ENCODE measurements at places on chromosomes 1 and 21.

DNA sequence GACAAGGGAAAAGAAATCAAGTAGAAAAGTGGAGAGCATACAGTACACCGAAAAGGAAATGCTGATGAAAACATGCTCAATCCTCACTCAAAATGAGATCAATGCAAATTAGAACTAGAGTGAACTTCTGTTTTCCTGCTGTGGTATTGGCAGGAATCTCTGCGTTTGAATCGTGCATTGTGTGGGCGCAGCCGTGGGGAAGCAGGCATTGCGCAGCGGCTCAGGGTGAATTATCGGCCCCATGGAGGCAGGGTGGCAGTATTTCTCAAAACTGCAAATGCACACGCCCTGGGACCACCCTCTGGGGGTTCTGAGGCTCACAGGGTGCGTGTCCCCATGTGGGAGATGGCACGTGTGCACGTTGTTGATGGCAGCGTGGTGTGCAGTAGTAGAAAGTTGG is 140.6 kb downstream of the PEX14 start:
- H3K4me1 ChIP-seq, result no peaks in the 10 kb centered on the region
- H3K4me3 ChIP-seq, result no peak overlapping the region
- DNase-seq, result no peak
- no peaks in the 10 kb centered on the region for H3K36me3 ChIP-seq

DNA sequence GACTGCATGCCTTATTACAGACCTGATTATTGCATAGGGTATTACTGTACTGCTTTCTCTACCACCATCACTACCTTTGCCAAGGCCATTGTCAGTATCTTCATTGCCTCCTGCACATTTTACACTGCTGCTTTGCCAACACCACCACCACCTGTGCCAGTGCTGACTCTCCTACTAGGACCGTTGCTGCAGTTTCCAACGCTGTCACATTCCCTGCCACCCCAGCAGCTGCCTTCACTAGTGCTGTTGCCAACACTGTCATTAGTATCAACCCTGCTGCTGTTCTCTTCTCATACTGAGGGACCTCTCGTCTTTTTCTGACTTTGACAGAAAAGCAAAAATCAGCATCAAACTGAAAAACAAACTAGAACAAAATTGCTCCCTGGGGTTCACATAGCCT is 394.9 kb upstream of the B3GALT2 start:
- no peaks in the 10 kb centered on the region for H3K27me3 ChIP-seq
- H3K36me3 ChIP-seq, result no peaks in the 10 kb centered on the region
- H3K4me1 ChIP-seq, result no peaks in the 10 kb centered on the region
- H3K27ac ChIP-seq, result no peak overlapping the region
- DNase-seq, result no peak

DNA sequence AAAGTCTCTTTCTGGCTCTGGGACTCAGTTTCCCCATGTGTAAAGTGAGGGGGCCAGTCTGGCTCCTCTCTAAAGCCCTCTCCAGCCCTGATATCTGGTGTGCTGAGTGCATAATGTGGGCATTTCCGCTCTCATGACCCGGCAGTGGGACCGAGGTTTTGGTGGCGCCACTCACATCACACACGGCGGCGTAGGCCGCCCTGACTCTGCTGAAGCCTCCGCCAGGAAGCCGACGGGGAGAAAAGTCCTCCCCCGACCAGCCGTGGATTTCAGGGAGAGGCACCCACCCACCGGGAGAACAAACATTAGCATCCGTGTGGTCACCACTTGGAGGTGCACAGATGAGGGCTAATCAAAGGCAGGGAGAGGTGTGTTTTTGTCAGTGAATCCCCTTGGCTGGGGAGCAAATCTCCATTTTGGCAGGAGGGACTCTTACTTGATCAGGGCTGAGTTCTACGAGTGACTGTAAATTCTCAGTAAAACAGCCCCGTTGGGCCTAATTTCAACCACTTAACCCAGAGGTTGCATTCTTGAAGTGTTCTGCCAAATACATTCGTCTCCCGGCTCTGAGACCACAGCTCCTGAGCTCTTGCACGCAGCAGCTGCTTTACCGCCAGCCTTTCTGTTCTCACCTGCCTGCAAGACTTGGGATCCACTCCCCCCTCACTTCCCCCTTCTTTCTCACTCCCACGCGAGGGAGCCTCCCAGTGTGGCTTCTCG is 118.2 kb downstream of the FOXD2 start:
- no peaks in the 10 kb centered on the region for H3K27me3 ChIP-seq
- H3K36me3 ChIP-seq, result no peaks in the 10 kb centered on the region
- DNase-seq, result no peak
- H3K4me1 ChIP-seq, result peaks cover 23% of the 10 kb centered on the region
- H3K4me3 ChIP-seq, result no peak overlapping the region
- no peak overlapping the region for H3K27ac ChIP-seq

- H3K4me1 ChIP-seq, result no peaks in the 10 kb centered on the region
- no peaks in the 10 kb centered on the region for H3K36me3 ChIP-seq
- DNase-seq, result no peak
- H3K27me3 ChIP-seq, result no peaks in the 10 kb centered on the region
Measured at GRCh38 chr1:213391445-213391844, 340.4 kb downstream of the RPS6KC1 start.

DNA sequence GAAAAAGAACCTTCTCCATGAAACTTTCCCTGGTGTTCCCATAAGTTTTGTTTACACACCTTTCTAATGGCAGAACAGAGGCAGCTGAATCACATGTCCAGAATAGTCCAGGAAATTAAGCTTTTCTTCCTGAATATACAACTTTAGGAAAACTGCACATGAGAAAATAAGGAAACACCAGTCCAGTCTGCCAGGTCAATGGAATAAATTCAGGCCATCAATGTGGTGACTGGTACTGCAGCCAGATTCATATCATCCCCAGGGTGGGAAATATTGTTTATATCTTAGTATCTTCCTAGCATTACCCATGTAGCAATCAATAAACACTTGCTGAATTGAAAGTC is 6.7 kb upstream of the FBXO28 start:
- no peak overlapping the region for H3K27ac ChIP-seq
- H3K36me3 ChIP-seq, result no peaks in the 10 kb centered on the region
- H3K27me3 ChIP-seq, result no peaks in the 10 kb centered on the region
- no peak for DNase-seq

GRCh38 chr1:205025239-205025638 is 17.8 kb upstream of the CNTN2 start:
- H3K4me1 ChIP-seq, result no peaks in the 10 kb centered on the region
- no peak overlapping the region for H3K4me3 ChIP-seq
- H3K27me3 ChIP-seq, result no peaks in the 10 kb centered on the region
- H3K27ac ChIP-seq, result no peak overlapping the region
- DNase-seq, result no peak

DNA sequence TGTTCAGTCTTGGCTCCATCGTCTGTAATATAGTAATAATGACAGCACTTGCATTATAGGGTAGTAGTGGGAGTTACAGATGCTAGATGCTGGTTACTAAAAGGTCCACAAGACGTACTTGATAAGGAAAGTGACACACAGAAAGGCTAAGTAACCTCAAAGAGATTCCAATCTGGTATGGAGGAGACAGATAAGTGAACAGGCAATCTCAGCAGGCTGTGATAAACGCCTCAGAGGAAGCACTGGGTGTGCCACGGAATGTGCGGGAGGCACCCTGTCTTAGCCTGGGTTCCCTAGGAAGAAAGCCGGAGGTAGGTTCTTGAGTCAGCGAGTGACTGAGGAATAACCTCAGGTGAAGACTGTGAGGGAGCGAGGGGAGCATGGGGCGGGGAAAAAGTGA is 4.6 kb upstream of the CTPS1 start:
- DNase-seq, result no peak
- no peak overlapping the region for H3K4me3 ChIP-seq
- H3K4me1 ChIP-seq, result no peaks in the 10 kb centered on the region
- no peaks in the 10 kb centered on the region for H3K27me3 ChIP-seq
- H3K36me3 ChIP-seq, result no peaks in the 10 kb centered on the region

GRCh38 chr21:33059380-33059841 is 10.5 kb upstream of the OLIG1 start:
- H3K4me3 ChIP-seq, result no peak overlapping the region
- no peaks in the 10 kb centered on the region for H3K4me1 ChIP-seq
- no peak overlapping the region for H3K27ac ChIP-seq
- H3K36me3 ChIP-seq, result no peaks in the 10 kb centered on the region
- H3K27me3 ChIP-seq, result no peaks in the 10 kb centered on the region

DNA sequence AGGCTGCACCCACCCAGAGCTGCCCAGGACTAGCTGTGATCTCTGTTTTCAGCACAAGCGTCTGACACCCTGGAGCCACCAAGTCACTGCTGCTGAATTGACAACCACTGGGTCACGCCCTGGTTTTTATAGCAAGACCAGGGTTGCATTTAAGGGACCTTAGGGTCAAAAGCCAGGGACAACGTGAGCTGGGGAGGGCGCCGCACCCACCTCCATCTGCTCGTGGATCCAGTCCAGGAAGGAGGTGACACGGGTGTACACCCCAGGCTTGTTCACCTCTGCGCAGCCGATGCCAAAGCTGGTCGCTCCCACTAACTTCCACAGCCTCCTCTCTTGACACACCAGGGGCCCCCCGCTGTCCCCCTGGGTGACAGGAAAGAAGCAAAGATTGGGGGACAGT is 9.2 kb upstream of the TFF1 start:
- H3K36me3 ChIP-seq, result no peaks in the 10 kb centered on the region
- H3K27me3 ChIP-seq, result no peaks in the 10 kb centered on the region
- no peak overlapping the region for H3K4me3 ChIP-seq
- H3K4me1 ChIP-seq, result no peaks in the 10 kb centered on the region
- no peak for DNase-seq

DNA sequence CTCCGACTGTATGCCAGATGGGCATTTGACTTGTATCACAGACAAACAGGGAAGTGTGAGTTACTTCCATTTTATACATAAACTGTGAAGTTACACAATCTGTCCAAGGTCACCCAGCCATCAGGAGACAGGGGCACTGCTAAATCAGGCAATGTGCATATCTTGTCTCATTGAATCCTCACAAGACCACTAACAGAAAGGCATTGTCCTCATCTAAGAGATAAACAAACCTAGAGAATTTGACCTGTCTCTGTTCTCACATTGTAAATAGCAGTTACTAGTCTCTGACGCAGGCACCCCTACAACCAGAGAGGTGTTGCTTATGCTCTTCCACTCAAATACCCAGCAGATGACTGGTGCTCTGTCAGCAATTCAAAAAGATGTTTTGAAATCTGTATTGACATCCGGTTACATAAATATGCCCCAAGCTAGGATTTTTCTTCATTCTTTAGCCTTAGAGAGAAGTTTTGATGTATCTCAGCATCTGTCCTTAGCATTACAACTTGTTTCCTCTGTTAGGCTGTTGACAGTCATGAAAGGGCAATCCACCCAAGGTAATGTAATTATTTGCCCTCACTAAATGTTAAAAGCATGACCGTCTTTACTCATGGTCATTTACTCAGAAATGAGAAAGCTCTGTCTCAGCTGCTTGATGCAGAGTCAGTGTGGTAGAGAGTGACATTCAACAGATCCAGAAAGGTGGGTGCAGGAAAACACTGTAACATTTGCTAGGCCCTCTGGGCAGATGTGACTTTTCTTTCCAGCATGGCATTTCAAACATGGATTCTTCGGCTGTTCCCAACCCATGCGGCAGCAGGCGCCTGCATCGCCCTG is 51.9 kb upstream of the ZNF326 start:
- H3K27me3 ChIP-seq, result no peaks in the 10 kb centered on the region
- no peak overlapping the region for H3K4me3 ChIP-seq
- H3K27ac ChIP-seq, result no peak overlapping the region

- H3K27ac ChIP-seq, result no peak overlapping the region
- DNase-seq, result no peak
- no peak overlapping the region for H3K4me3 ChIP-seq
- H3K27me3 ChIP-seq, result no peaks in the 10 kb centered on the region
- H3K4me1 ChIP-seq, result no peaks in the 10 kb centered on the region
Measured at GRCh38 chr1:213089924-213090677, 39.1 kb downstream of the RPS6KC1 start.

DNA sequence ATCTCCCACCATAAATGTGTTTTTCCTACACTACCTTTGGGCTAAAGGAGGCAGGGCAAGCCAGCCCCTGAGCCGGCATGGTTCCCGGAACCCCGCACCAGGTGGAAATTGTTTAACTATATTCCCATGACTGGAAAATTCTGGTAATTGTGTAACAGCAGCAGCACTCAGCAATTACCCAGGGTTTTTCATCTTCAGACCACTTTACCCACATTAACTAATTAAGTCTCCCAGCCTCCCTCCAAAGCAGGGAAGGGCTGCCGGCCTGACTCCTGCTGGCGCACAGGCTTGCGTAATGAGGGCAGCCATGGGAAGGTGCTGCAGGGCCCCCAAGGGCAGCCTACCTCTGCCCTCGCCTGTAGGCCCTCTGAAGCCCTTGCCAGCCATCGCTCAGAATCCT is 140.7 kb upstream of the VAMP3 start:
- H3K27ac ChIP-seq, result no peak overlapping the region
- no peak overlapping the region for H3K4me3 ChIP-seq
- no peak for DNase-seq
- H3K4me1 ChIP-seq, result no peaks in the 10 kb centered on the region

GRCh38 chr1:184851822-184852746 is 97.4 kb upstream of the EDEM3 start:
- H3K4me1 ChIP-seq, result peaks cover 20% of the 10 kb centered on the region
- no peak overlapping the region for H3K4me3 ChIP-seq
- no peaks in the 10 kb centered on the region for H3K36me3 ChIP-seq
- no peak overlapping the region for H3K27ac ChIP-seq
- no peak for DNase-seq

GRCh38 chr21:34807881-34808568 is 139.2 kb downstream of the CLIC6 start:
- H3K27ac ChIP-seq, result no peak overlapping the region
- no peaks in the 10 kb centered on the region for H3K36me3 ChIP-seq
- no peaks in the 10 kb centered on the region for H3K27me3 ChIP-seq
- no peaks in the 10 kb centered on the region for H3K4me1 ChIP-seq

DNA sequence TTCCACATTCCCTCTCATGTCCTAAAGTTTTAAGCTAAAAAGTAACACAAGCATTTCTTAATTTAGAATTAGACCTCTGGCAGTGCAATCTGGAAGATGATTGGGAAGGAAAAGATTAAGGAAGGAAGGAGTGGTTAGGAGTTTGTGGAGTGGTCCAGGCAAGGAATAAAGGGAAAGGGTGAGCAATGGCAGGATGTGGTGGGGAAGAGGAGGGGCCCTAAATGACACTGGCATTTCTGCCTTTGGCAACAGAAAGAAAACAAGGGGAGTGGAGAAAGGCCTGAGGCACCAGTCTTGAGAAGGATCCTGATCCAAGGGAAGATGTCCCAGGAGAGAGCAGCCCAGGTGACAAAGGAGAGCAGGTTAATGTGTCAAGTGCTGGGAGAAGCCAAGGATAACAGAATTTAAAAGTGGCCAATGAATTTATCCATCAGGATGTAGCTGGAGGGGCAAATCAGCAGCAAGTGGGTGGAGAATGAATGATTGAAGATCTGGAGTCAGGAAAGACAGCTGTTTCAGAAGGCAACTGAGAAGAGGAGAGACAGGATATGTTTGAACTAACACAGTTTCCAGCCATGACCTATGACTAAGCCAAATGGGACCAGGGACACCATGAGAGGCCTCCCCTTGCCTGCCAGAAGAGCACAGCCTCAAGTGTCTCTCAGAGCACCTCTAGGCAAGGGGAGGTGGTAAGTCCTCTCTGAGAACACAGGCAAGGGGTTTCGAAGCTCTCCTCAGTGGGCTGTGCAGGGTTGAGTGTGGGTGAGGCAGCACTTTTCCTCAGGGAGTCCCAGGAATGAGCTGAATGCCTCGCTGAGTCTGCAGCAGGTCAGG is 20.9 kb upstream of the LY9 start:
- DNase-seq, result no peak
- no peaks in the 10 kb centered on the region for H3K27me3 ChIP-seq
- no peak overlapping the region for H3K27ac ChIP-seq
- H3K4me1 ChIP-seq, result no peaks in the 10 kb centered on the region

- no peak for DNase-seq
- peaks cover 6% of the 10 kb centered on the region for H3K4me1 ChIP-seq
- no peak overlapping the region for H3K27ac ChIP-seq
- H3K27me3 ChIP-seq, result no peaks in the 10 kb centered on the region
- H3K4me3 ChIP-seq, result no peak overlapping the region
- H3K36me3 ChIP-seq, result no peaks in the 10 kb centered on the region
Measured at GRCh38 chr1:10671622-10672342, 124.7 kb downstream of the CASZ1 start.
